C1 segment of cervical spinal cord (tissue), 14 donors: ENCODE measurements at places on chromosomes 12 and 14.

- no peak for DNase-seq
Observed at GRCh38 chr12:109871668-109872314, 8.6 kb downstream of the GLTP start.

GRCh38 chr12:32926356-32926755 lies 29.8 kb upstream of the PKP2 start:
- DNase-seq = no peak

GRCh38 chr14:24881116-24881893 lies 168.6 kb downstream of the STXBP6 start:
- no peak for DNase-seq

DNA sequence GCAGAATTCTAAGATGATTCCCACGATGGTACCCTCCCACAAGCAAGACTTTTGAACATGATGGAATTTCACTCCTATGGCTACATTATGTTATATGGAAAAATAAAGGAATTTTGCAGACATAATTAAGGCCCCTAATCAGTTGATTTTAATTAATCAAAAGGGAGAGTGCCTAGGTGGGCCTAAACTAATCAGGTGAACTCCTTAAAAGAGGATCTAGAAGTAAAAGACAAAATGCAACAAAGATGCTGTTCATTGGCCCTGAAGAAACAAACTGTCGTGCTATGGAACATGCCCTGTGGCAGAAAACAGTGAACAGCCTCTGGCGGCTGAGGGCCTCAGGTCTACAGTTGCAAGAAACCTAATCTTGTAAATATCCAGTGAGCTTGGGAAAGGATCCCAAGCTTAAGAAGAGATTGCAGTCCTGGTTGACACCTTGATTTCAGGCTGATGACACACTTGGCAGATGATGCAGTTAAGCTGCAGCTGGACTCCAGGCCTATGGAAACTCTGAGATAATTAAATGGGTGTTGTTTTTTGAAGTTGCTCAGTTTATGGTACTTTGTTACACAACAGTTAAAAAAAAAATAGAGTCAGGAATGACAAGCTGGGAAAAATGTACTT lies 13.8 kb downstream of the TMCC3 start:
- no peak for DNase-seq

DNA sequence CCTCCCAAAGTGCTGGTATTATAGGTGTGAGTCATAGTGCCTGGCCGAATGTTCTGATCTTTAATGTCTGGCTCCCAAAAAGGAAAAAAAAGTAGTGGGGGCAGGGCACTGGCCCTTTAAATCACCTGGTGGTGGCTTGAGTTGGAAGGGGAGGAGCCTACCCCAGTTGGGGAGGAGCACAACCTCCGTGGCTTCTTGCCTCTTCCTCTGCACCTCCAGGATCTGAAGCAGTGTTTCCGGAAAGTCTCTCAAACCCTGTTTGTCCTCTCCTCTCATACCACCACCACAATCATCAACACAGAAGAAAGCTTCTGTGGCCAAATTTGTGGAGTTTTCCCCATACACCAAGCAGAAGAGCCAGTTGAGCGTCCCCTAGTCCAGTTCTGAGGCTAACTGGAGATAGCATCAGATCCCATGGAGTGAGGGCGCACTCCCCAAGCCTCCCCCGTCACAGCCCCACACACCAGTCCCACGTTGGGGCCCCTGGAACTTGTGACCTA lies 24.3 kb upstream of the RCOR1 start:
- DNase-seq = no peak

DNA sequence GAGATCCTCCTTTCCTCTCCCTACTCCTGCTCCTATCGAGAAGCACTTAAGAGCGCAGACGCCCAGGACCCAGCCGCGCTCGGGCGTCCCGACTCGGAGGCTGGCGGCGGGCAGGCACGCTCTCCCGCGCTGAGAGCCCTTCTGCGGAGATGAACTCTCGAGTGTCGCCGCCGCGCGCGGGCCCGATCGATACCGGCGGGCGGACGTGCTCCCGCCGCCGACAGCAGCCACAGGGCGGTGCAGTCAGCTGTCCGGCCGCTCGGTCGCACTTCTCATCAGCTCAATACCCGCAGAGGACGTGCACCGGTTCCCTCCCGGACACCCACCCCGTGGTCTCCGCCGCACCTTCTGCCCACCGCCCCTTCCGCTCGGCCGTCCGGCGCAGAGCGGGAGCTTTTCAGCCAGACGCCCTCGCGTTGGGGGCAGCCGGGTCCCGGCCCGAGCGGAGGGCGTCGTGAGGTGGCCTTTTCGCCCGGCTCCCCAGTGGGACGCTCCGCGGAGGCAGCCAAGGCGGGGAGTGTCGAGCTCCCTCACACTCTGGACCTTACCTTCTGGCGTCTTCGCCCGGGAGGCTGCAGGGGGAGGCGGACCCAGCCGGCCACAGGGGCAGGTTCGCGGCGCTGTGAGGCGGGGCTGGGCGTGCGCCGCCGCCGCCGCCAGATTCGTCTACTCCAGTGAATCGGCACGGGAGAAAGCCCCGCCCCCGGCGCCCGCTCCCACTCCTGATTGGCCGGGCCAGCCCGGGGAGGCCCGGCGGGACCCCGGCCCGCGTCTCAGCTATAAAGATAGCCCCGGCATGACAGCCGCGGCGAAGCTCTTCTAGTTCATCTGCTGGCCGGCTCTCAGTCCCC lies at the start of gene INSM2:
Gene INSM2 (plus strand): TSS at position 808 of the 851 bp plus-strand sequence. CDS start 89 bp downstream, outside the sequence.
- DNase-seq = peak; percentile 4

GRCh38 chr14:99691111-99691885 lies 7.2 kb downstream of the CYP46A1 start:
- no peak for DNase-seq

GRCh38 chr12:16568873-16569272 lies 37.1 kb downstream of the LMO3 start:
- DNase-seq = no peak

DNA sequence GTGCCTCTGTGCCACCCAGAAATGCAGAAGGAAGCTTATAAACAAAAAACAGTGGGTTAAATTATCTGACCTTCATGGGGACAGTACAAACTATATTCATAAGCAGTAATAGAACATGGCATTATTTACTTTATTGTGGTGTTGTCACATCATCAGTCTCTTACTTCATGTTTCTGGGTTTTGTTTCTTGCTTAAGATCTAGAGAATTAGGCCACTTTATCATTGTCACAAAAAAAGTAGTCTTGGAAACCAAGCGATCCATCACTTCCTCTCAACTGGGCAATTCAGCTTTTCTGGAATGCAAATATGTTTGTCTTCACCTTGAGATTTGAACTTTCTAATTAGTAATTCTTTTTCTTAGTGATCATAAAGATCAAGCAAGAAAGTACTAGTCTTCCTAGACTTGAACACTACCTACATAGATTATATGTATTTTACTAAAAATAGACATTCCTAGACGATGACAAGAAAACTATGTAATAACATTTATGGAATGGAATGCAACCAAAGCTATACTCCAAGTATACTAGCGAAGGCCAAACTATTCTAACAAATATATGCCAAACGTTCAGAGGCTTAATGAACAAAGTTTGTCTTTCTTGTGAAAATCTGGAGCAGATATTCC lies 363.4 kb downstream of the DAD1 start:
- no peak for DNase-seq

DNA sequence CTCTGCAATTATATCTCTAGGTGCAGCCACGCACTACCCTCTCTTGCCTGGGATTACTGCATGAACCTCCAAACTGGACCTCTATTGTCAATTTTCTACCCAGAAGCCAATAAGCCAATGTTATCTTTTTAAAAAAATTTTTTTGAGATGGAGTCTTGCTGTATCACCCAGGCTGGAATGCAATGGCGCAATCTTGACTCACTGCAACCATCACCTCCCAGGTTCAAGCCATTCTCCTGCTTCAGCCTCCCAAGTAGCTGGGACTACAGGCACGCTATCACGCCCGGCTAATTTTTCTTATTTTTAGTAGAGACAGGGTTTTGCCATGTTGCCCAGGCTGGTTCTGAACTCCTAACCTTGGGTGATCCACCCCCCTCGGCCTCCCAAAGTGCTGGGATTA lies 11.2 kb upstream of the PXN start:
- DNase-seq = no peak

DNA sequence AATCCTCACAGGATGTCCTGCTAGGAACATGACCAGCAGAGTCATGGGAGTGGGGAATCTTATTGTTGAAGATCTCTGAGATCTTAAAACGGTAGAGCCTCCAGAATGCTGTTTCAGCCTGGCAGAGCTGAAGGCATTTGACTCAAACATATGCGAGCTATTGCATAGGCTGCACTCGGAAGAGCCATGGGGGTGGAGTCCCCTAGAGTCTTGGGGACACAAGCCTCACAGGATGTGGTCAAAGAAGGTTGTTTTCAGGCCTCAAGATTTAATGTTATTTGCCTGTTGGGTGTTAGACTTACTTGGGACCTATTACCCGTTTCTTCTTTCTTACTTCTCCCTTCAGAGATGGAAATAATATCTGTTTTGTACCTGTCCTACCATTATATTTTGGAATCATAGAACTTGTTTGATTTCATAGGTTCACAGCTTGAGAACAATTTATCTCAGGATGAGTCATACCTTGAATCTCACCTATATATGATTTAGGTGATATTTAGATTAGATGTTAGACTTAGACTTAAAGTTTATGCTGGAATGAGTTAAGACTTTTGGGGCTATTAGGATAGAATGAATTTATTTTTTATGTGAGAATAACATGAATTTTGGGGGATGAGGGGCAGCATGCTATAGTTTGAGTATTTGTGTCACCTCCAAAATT lies 172.2 kb upstream of the ATP2B1 start:
- no peak for DNase-seq

- no peak for DNase-seq
Observed at GRCh38 chr14:92848887-92849286, 54.8 kb downstream of the GOLGA5 start.

DNA sequence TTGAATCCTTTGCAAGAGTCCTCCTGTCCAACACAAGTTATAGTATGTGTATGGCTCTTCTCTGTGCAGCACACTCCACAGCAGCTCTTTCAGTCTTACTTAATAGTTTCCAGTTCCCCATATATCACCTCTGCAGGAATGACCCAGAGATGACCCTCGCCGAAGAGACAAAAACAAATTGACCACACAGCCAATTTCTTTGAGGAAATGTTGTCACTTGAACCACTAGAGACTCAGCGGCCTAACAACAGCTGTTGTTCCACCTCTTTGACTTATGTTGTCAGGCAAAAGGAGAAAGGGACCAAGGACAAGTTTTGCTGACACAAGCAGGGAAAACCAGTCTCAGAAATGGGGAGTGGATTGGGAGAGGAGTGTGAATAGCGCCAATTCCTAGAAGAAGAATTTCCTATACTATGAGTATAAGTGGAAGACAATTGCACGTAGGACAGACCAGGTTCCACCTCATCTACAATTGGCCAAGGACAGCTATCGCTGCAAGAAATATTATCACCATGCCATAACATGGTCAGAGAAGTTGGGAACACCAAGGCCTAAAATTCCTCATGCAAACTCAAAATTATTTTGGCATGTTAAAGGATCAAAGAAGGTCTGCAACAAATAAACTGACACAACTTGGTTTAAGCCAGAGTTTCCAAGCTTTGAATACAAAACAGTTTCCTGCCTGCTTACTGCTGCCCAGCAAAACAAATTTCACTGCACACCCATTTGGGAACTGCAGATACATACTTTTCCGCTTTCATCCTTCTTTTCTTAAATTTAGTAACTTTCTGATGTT lies 41.7 kb upstream of the ITPR2 start:
- no peak for DNase-seq

DNA sequence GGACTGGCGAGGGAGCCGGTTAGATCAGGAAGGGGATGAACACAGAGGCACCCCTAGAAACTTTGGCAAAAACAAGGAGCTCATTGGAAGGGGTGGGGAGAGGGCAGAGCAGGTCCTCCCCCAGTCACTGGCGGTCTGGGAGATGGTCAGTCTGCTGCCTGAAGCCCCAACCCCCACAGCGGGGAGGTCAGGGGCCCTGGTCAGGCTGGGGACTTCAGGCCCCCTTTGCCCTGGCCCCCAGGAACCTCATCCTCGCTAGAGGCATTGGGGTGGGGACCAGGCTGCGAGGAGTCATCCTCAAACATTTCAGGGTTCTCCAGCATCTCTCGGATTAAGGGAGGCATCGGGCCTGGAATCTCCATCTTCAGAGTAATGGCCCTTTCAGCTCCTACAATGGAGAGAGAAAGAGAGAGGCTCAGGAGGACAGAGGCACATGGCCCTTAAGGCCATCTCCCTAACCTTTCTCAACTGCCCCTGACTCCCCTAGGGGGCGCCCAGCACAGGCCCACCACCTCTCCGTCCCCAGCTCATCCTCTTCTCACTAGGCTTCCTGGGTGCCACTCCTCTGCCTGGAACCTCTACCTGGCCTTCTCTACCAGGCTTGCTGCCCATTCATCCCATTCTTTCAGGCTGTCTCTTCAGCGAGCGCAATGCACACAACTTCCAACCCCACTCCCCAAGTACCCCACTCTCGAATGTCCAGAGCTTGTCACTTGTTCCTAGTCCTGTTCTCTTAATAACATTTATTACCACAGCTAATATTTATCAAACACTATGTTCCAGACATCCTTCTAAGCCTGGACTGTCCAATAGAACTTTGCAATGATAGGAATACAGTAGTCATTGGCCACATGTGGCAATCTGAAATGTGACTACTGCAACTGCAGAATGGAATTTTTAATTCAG lies 4.7 kb upstream of the ITGB7 start:
- no peak for DNase-seq

DNA sequence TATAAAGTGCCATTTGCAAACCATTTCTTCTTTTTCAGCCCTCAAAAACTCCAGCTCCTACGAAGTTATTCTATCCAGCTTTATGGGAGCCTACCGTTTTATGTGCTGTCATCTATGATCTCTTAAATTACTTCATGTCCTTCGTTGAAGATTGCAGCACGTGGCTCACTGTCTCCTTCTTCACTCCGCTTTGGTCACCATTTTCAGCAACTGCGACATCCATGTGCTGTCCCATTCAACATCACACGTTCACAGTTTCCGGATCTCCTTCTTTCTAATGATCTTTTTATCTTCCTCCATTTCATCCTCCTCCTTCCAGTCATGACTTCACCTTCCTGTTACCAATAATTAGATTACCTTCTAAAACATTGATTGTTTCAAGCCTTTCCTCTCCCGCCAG lies 143.3 kb upstream of the KRAS start:
- DNase-seq = no peak

DNA sequence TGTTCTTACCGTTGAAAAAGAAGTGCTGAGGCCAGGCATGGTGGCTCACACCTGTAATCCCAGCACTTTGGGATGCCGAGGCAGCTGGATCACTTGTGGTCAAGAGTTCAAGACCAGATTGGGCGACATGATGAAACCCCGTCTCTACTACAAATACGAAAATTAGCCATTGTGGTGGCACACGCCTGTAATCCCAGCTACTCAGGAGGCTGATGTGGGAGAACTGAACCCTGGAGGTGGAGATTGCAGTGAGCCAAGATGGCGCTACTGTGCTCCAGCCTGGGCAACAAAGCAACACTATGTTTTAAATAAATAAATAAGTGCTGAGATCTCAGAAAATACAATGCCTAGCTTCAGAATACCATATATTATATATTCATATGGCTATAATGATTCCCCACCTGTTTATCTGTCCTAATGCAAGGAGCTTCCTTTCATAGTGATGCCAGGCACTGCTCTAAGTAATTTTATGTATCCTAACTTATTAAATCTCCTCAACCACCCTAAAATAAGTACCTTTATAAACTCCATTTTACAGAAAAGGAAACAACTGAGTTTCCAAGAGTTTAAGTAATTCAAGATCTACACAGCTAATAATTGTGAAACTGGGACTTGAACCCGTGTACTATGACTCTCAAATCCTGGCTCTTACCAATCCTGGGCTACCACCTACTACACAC lies 7.3 kb downstream of the PHLDA1 start:
- no peak for DNase-seq

- DNase-seq = no peak
Observed at GRCh38 chr14:20295067-20295466, 10.7 kb downstream of the TTC5 start.

- no peak for DNase-seq
Observed at GRCh38 chr14:57487771-57488170, 5.9 kb downstream of the CCDC198 start.
